ENCODE measurements at places on chromosomes 2 and 18.

DNA sequence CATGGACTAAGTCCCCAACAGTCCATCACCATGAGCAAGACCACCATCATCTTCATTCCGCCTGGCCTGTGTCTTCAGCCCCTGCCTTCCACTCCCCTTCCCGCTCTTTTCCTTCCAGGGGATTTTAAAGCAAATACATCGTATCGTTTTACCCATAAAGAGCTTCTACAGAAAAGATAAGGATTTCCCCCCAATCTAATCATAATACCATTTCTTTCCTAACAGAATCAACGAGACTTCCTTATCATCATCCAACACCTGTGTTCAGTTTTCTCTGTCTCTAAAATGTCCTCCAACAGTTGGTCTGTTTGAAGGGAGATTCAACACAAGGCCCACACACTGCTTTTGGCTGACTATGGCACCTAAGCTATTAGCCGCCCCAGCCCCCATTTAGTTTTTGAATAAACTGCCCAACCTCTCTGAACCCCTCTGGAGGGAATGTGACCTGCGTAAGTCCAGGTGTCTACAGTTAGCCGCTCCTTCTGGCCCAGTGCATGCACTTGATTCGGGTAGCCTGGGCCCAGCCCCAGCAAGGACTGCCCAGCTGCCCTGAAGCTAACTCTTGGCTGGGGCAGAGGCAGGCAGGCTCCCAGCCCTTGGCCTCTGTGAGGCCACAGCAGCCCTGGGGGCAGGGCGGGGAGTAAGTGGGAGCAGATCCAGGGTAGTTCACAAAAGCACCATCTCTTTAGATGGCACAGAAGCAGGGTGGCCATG lies 25.3 kb upstream of the SEMA4C start:
- no peaks in the 10 kb centered on the region for H3K4me1 ChIP-seq
- DNase-seq, result no peak
- no peak overlapping the region for H3K4me3 ChIP-seq
- H3K27ac ChIP-seq, result no peak overlapping the region
- no peaks in the 10 kb centered on the region for H3K27me3 ChIP-seq

DNA sequence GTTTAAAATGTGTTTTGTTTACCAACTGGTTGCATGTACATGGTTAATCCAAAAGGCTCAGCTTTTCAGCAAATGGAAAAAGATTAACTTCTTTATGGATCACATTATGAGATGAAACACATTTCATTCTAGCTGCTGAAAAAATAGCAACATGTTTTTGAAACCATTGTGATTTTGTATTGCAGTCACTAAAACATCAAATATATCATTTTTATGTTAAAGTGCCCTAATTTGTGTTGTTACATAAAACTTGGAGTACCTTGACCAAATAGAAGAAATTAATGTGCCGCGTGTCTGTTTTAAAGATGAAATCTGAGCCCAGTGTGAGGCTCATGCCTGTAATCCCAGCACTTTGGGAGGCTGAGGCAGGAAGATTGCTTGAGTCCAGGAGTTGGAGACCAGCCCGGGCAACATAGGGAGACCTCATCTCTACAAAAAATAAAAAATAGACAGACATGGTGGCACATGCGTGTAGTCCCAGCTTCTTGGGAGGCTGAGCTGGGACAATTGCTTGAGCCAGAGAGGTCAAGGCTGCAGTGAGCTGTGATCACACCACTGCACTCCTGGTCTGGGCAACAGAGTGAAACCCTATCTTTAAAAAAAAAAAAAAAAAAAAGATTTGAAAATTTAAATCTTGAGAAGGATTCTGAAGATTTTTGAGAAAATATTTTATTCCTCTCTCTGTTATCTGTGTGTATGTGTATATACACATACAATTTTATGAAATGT lies 96.6 kb downstream of the FMNL2 start:
- no peak overlapping the region for H3K4me3 ChIP-seq
- no peak for DNase-seq
- no peaks in the 10 kb centered on the region for H3K27me3 ChIP-seq
- no peaks in the 10 kb centered on the region for H3K36me3 ChIP-seq
- no peak overlapping the region for H3K27ac ChIP-seq
- H3K4me1 ChIP-seq, result peaks cover 6% of the 10 kb centered on the region

DNA sequence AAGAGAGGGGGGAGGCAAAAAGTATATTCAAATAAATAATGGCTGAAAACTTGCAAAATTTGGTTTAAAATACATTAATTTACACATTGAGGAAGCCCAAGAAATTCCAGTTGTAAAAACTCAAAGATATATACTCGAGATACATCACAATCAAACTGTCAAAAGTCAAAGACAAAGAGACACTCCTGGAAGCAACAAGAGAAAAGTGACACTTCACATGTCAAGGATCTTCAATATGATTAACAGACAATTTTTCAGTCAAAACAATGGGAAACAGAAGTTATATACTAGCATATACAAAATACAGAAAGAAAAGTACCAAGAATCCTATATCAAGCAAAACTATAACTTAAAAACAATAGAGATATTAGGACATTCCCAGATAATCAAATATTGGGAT lies 170.2 kb downstream of the CCDC178 start:
- no peak overlapping the region for H3K27ac ChIP-seq
- H3K36me3 ChIP-seq, result no peaks in the 10 kb centered on the region
- no peak for DNase-seq
- no peaks in the 10 kb centered on the region for H3K4me1 ChIP-seq
- H3K27me3 ChIP-seq, result no peaks in the 10 kb centered on the region

DNA sequence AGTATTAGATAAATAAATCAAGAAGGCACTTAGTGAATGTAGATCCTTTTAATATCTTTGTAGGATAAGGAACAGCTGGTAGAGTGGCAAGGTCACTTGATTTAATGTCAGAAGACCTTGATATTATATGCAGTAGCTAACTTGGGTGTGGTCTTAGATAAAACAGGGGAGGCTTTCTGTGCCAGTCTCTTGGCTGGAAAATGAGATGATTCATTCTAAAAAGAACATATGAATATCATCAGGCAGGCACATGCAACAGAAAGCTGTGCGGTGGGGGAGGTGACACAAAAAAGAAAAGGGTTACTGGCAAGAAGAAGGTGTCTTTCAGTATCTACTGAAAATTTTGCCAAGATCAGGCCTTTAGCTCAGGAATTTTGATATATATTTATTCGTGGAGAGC lies 931.7 kb upstream of the CELF4 start:
- H3K36me3 ChIP-seq, result no peaks in the 10 kb centered on the region
- no peaks in the 10 kb centered on the region for H3K4me1 ChIP-seq
- H3K27ac ChIP-seq, result no peak overlapping the region
- no peaks in the 10 kb centered on the region for H3K27me3 ChIP-seq

- H3K4me3 ChIP-seq, result no peak overlapping the region
- no peaks in the 10 kb centered on the region for H3K27me3 ChIP-seq
- DNase-seq, result no peak
- no peak overlapping the region for H3K27ac ChIP-seq
Observed at GRCh38 chr2:174826051-174826450, 61.8 kb upstream of the CHRNA1 start.

- H3K36me3 ChIP-seq, result no peaks in the 10 kb centered on the region
- no peaks in the 10 kb centered on the region for H3K4me1 ChIP-seq
- H3K4me3 ChIP-seq, result no peak overlapping the region
- no peaks in the 10 kb centered on the region for H3K27me3 ChIP-seq
- no peak for DNase-seq
- no peak overlapping the region for H3K27ac ChIP-seq
Observed at GRCh38 chr18:26771524-26771923, 94.0 kb downstream of the AQP4 start.

GRCh38 chr2:65367524-65367923 lies 64.9 kb downstream of the SPRED2 start:
- no peak overlapping the region for H3K27ac ChIP-seq
- no peak for DNase-seq
- H3K4me3 ChIP-seq, result no peak overlapping the region
- no peaks in the 10 kb centered on the region for H3K36me3 ChIP-seq

DNA sequence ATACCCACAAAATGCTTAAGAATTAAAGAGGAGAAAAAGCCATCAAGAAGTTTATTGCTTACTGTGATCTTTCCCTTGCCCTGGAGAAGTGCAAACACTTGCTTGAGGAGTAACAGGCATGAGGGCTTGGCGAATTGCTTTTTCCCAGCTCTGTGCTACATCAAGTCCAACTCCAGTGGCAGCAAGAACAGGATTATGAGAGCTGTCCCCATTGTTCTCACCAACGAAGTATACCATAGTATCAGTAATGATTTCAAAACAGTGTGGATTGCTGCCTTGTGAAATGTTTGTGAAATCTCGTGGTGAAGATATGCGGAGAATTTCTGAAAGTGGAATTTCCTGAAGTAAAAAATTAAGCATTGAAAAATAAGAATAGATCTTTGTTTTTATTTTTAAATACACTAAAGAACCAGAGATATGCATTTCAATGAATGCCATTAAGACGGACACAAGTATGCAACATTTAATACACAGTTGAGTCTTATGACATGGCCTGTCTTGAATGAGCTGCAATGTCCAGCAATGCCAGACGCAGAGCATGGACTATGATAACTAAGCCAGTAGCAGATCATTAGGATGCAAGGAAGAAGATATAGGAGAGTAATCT lies 43.0 kb downstream of the NDUFAF7 start:
- H3K36me3 ChIP-seq, result peaks cover 5% of the 10 kb centered on the region
- no peak overlapping the region for H3K4me3 ChIP-seq
- no peak overlapping the region for H3K27ac ChIP-seq
- no peak for DNase-seq
- H3K27me3 ChIP-seq, result no peaks in the 10 kb centered on the region

- no peaks in the 10 kb centered on the region for H3K36me3 ChIP-seq
- peak; percentile 62 for DNase-seq
- no peak overlapping the region for H3K27ac ChIP-seq
- no peaks in the 10 kb centered on the region for H3K27me3 ChIP-seq
- H3K4me3 ChIP-seq, result no peak overlapping the region
Observed at GRCh38 chr2:98805412-98806171, 74.7 kb upstream of the MGAT4A start.

GRCh38 chr2:31434911-31435310 lies 20.4 kb upstream of the XDH start:
- H3K4me3 ChIP-seq, result no peak overlapping the region
- no peaks in the 10 kb centered on the region for H3K36me3 ChIP-seq
- H3K27ac ChIP-seq, result no peak overlapping the region
- no peaks in the 10 kb centered on the region for H3K4me1 ChIP-seq
